ENCODE measurements at places on chromosomes 13 and 19.

DNA sequence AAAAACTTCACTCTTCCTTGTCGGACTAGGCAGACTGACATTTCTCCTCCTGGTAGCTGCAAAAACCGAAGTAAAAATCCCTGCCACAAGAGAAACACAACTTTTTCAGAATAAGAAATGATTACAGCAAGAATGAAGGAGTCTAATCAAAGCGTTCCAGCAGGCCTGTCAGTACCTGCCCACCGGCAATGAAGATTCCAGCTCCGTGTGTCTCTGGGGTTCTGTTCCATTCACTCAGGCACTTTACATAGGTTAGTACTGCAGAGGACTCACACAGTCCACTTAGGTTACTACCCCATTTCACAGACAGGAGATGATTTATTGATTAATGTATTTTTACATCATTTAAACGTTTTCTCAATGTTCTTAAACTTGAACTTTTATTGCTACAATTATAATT is 275.5 kb downstream of the NHLRC3 start:
- DNase-seq: no peak

GRCh38 chr19:44623080-44623479 is 9.7 kb downstream of the IGSF23 start:
- no peak for DNase-seq

- no peak for DNase-seq
Observed at GRCh38 chr19:35514282-35514809, 897 bp upstream of the DMKN start.

DNA sequence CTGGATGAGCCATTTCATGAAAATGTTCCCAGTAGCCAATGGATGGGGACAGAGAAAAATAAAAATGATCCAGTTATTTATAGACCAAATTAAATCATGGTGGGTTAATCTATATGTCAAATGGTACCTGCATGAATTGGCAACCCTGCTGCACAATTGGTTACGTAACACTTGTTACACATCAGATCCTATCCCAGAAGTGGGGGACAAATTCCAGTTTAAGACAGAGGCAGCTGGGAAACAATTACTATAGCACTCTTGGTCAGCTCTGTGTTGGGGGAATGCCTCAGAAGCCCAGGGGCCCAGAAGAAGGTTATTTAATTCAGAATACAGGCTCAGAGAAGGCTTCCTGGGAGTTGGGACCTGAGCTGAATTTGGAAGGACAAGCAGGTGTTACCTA is 81.1 kb upstream of the FLT1 start:
- no peak for DNase-seq

DNA sequence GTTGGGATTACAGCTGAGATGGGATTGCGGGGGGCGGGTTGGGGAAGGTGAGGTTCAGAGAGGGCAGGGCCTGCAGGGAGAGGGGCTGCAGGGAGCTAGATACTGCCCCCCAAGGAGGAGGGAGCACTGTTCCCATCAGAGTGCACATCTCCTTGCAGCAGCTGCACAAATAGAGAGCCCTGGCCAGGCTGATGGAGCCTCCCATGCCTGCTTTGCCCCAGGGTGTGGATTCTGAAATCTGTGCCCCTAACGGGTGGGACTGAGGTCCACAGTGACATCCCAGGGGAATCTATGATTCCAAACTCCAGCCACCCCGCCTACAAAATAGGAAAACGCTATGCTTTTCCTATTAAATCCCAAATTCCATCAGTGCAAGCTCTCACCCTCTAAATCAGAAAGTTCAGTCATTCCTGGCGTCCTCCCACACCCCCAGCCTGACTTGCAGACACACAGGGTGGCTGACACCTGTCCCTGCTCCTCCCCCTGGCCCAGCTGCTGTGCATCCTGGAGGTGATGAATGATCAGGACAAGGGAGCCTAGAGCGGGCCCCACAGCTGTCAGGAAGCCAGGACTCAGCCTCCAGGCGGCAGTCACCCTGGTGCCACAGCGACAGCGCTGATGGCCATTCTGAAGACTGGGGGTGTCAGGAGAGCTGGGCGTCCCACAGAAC is 6.3 kb upstream of the CEACAM21 start:
- DNase-seq: no peak

DNA sequence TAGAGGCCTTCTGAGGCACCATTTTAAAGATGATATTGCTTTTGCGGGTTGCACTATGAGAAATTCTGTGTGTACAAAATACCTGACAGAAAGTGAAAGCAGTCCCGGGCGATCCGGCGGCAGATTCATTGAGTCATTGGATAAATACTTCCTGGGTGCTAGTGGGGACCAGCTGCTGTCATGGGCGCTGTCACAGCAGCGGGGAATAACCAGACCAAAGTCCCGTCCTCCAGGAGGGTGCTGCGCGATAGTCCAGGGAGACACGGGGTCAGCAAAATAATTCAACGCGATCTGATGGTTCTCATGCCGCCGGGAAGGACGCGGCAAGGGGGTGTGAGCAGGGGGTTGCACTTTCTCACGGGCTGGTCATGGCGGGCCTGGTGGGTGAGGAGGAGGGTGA is 13.5 kb downstream of the ZFR2 start:
- DNase-seq: no peak
